ENCODE measurements at places on chromosomes 1 and 21. TPM values are rescaled to one million over a fixed set of nuclear protein-coding genes. Genes with fewer than 3 reads are reported as not detected.
A peak's percentile ranks its signal among the peaks of the same experiment; 100 is the strongest.

WNT4 gene
- polyA plus RNA-seq = not detected

TTC39A gene
- polyA plus RNA-seq = not detected

PCP4 gene
- polyA plus RNA-seq = not detected

IVL gene
- polyA plus RNA-seq = not detected

RGS2 gene
- 1,708 TPM for polyA plus RNA-seq

TNFRSF9 gene
- 2.6 TPM for polyA plus RNA-seq

NUF2 gene
- polyA plus RNA-seq = 0.37 TPM

CCDC181 gene
- polyA plus RNA-seq = not detected

TMPRSS15 gene
- not detected for polyA plus RNA-seq

FAM163A gene
- not detected for polyA plus RNA-seq

TEDDM1 gene
- not detected for polyA plus RNA-seq

LY9 gene
- polyA plus RNA-seq = 2.7 TPM

PM20D1 gene
- polyA plus RNA-seq = 0.04 TPM

DNA sequence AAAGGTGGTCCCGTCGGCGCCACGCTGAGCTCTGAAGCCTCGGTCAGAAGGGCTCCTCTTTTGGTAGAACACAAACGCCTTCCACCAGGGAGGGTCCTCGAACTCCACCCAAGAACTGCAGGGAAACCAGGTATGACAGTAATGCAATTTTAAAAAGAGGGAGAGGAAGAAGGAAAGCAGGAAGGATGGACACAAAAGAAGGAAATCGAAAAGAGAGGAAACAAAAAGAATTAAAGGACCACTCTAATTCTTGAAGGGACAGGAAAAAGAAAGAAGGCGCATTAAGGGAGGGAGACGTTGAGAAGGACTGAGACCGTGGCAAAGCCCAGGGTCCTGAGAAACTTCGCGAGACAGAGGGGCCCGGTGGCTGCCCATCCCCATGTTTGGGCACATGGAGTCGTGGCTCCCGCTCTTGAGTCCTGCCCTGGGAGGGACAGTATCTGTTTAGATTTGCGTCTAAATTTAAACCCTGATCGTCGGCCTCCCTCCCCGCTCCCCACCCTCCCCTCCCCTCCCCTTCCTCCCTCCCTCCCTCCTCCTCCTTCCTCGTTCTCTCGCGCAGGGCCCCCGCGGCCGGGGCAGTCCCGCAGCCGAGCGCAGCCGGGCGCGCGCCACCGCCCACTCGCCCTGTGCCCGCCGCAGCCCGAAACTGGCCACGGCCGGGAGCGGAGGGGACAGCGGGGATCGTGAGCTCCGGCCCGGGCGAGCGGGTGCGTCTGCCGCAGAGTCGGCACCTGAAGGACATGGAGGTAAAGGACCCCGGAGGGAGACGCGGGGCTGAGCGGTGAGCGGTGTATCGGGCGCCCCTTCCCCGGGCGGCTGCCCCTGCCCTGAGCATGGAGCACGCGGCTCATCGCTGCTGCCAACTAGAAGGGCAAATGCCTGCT is at the start of gene RCSD1:
TSS of gene RCSD1 (plus strand) at position 552 of the 887 bp plus-strand sequence. CDS start at position 744, 192 bp downstream.
- H3K4me3 ChIP-seq = peak within 1 kb of the TSS; percentile 84
- H3K36me3 ChIP-seq = peaks cover 7% of the 10 kb centered on the region
- DNase-seq = no peak
- H3K27me3 ChIP-seq = no peaks in the 10 kb centered on the region
- H3K4me1 ChIP-seq = peaks cover 66% of the 10 kb centered on the region

DNA sequence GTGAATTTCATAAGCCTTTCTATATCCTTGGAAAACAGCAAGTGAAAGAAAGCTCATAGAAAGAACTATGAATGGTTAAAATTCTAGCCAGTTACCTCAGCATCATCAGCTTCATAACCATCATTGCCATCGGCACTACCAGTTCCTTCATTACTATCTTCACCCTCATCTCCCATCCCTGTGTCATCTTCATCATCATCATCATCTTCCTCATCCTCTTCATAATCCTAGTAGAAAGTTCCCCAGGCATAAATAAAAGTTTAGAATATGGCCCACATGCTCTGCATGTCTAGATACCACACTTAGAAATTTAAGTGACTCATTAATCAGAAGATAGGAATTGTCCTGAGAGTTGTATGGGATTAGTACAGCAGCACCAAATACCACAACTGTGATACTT is 49.0 kb downstream of the TPR start:
- no peaks in the 10 kb centered on the region for H3K4me1 ChIP-seq
- H3K27ac ChIP-seq = no peak overlapping the region
- no peaks in the 10 kb centered on the region for H3K27me3 ChIP-seq
- H3K36me3 ChIP-seq = peaks cover 96% of the 10 kb centered on the region
- H3K4me3 ChIP-seq = no peak overlapping the region
- no peak for DNase-seq

GRCh38 chr1:235941876-235942624 is 75.3 kb upstream of the LYST start:
- peaks cover 99% of the 10 kb centered on the region for H3K4me1 ChIP-seq
- peak; percentile 87 for DNase-seq
- no peaks in the 10 kb centered on the region for H3K36me3 ChIP-seq

- peaks cover 37% of the 10 kb centered on the region for H3K27me3 ChIP-seq
- no peak overlapping the region for H3K4me3 ChIP-seq
Measured at GRCh38 chr1:161439280-161440232, 65.7 kb upstream of the FCGR2A start.

DNA sequence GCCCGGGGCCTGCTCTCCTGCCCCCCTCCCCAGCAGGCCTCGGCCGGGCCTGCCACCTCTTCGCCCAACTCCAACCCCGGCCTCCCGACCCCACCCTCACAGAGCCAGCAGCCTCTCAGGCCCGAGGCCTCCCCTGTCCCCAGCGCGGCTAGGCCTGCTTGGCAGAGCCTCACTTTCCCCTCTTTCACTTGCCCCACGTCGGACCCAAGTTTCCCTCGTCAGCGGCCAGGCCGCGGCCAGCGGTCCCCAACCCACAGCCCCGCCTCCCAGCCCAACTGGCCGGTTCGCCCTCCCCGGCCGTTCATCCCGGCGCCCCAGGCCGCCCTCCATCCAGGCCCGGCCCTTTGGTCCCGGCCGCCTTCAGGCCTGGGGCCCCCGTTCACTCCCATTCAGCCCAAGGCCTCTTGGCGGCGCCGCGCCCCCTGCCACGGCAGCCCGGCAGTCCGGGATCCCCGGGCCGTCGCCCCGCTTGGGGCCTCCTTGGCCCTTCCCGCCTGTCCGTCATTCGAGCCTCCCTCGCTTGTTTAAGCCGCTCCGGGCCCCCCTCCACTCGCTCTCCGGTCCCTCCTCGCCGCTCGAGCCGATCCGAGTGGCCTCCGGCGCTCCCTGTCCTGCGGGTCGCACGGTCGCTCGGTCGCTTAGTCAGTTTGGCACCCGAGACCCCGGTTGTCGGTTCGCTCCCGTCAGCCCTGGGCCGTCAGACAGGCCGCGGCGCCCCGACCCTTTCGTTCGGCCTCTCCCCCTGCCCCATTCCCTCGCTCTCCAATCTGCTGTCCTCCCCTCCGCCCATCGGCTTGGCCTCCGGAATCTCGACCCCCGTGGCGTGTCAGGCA is 1.4 kb downstream of the LRRC41 start:
- peaks cover 17% of the 10 kb centered on the region for H3K36me3 ChIP-seq
- peak overlapping the region; percentile 91 for H3K4me3 ChIP-seq
- H3K4me1 ChIP-seq = peaks cover 40% of the 10 kb centered on the region
- peak; percentile 47 for DNase-seq

- peaks cover 16% of the 10 kb centered on the region for H3K4me1 ChIP-seq
- no peak for DNase-seq
- no peaks in the 10 kb centered on the region for H3K36me3 ChIP-seq
- no peak overlapping the region for H3K27ac ChIP-seq
- no peaks in the 10 kb centered on the region for H3K27me3 ChIP-seq
Measured at GRCh38 chr1:20093940-20094391, 24.0 kb downstream of the PLA2G5 start.

DNA sequence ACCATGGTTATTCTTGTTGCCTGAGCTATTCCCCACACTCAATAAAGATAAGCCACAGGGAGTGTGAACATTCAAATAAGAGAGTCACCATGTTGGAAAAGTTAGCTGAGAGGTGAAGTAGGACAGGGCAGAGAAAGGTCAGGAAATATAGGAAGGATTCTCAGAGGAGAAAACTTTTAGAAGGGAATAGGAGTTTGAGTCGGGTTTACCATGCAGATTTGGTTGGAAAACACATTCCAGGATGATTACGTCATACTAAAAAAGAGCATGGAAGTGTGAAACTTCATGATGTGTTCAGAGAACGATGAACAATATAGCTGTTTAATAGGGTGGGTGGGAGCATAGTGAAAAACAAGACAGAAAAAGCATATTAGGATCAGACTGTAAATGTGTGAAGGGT is 1125.3 kb upstream of the ADGRL2 start:
- no peaks in the 10 kb centered on the region for H3K36me3 ChIP-seq
- no peaks in the 10 kb centered on the region for H3K27me3 ChIP-seq
- no peaks in the 10 kb centered on the region for H3K4me1 ChIP-seq
- DNase-seq = no peak

DNA sequence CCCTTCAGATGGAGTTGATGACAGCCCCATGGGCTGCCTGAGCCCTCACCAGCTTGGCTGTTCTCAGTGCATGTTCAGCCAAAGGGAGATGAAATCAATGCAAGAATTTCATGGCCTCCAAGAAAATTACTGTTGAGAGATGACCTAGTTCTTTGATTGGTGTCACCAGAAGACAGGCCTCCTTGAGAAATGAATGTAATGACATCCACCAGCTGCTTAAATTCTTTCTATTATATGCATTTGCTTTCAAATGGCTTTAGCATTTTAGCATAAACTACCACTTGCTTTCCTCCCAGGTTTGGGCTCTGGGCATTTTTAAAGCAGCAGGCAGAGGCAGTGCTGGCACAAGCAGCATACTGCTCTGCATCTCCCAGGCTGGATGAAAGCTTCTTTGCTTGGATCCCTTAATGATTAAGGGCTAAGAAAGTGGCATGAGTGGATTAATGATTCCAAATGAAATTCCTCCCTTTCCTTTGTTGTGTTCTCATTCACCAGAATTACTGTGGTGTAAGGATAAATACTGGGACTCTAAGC is 278.4 kb downstream of the ZNF326 start:
- no peaks in the 10 kb centered on the region for H3K4me1 ChIP-seq
- no peaks in the 10 kb centered on the region for H3K36me3 ChIP-seq
- H3K27ac ChIP-seq = no peak overlapping the region
- no peak for DNase-seq

- no peak for DNase-seq
- H3K4me3 ChIP-seq = no peak overlapping the region
- H3K27ac ChIP-seq = no peak overlapping the region
Measured at GRCh38 chr1:18094096-18094495, 13.5 kb upstream of the IGSF21 start.

DNA sequence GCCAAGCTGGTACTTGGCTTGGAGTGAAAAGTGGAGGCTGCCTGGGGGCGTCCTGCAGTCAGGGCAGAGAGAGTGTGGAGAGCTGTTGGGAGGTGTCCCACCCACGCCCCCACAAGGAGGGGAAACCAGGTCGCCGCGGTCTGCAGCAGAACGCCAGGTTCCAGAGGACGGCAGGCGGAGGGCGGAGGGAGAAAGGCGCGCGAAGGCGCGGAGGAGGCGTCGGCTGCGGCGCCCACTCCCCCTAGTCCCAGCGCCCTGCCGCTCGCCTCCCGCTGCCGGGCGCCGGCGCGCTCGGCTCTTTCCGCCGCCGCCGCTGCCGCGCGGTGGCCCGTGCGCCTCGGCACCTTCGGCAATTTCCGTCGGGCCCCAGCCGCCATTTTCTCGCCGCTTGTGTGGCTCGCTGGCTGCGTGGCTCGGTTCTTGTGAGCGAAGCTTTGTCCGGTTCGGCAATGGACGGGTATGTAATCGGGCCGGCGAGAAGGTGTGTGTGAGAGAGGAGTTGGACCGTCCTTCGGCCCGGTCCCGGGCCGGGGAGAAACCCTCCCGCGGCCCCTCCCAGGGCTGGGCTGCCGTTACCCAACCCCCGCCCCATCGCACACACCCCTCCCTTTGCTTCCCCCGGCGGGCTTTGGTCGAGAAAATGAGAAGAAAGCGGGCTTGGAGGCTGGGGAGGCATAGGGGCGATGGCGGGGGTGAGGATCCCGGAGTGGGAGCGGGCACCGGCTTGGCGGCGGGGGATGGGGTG is at the start of gene PTBP2:
TSS of gene PTBP2 (plus strand) at position 369 of the 745 bp plus-strand sequence. CDS start at position 450, 81 bp downstream.
- peak within 1 kb of the TSS; percentile 62 for H3K4me3 ChIP-seq
- H3K27me3 ChIP-seq = no peaks in the 10 kb centered on the region
- DNase-seq = peak; percentile 73
- no peaks in the 10 kb centered on the region for H3K36me3 ChIP-seq
- peaks cover 16% of the 10 kb centered on the region for H3K4me1 ChIP-seq

GRCh38 chr1:111814642-111815041 is 58.9 kb downstream of the DDX20 start:
- DNase-seq = no peak
- H3K27ac ChIP-seq = no peak overlapping the region
- H3K27me3 ChIP-seq = no peaks in the 10 kb centered on the region
- no peaks in the 10 kb centered on the region for H3K36me3 ChIP-seq

DNA sequence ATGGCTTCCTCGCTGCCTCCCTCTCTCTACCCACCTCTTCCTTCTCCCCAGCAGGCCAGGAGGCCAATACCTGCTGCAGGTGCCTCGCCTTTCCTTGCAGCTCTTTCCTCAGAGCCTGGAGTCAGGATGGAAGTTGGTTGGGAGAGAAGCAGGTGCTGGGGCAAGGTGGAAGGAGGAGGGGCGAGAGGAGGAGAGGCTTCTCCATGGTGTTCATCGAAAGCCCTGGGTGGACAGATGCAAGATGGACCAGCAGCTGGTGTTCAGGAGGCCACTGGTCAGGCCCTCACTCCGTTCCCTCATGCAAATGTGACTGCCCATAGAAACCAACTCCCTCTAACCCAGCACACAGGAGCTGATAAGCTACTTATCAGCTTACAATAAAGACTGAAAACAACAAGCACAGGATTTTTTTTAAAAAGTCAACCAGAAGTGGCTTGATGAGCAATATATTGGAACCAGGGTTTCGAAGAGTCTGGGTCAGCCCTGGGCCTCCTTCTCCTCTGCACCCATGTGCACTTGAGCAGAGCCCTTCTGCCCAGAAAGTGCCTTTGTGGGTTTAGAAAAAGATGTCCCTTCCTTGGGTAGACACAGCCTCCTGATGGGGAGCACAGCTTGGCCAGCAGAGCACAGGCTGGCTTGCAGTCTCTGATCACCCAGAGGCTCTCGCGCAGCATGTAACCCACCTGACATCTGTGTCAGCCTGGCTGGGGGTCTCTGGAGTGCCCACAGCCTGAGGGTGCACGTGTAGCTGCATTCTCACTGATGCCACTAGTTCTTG is 16.6 kb upstream of the GSTM4 start:
- H3K4me3 ChIP-seq = no peak overlapping the region
- DNase-seq = no peak
- H3K36me3 ChIP-seq = no peaks in the 10 kb centered on the region
- H3K27ac ChIP-seq = no peak overlapping the region

- no peak overlapping the region for H3K4me3 ChIP-seq
- H3K27ac ChIP-seq = no peak overlapping the region
- DNase-seq = no peak
- no peaks in the 10 kb centered on the region for H3K27me3 ChIP-seq
- H3K4me1 ChIP-seq = no peaks in the 10 kb centered on the region
Measured at GRCh38 chr1:66787641-66788040, 13.4 kb downstream of the INSL5 start.

DNA sequence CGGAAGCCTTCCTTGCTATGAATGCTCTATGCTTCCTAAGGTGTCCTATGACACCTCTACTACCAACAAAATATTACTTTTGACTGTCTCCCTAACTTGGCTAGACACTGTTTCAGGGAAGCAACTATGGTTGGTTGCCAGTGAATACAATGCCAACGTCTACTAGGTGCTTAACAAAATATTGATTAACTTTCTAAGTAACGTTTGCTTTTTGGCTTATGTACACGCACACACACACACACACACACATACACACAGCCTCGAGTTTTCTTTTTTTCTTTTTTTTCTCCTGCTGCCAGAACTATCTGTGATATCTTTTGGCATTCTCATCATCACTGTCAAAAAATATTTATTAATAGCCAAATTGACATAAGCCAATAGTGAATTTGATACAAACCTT is 864.0 kb downstream of the PLA2G4A start:
- no peaks in the 10 kb centered on the region for H3K4me1 ChIP-seq
- DNase-seq = no peak
- H3K27me3 ChIP-seq = no peaks in the 10 kb centered on the region
- no peaks in the 10 kb centered on the region for H3K36me3 ChIP-seq
- no peak overlapping the region for H3K27ac ChIP-seq

Measured in CD14-positive monocyte (primary cell).